Kidney capillary endothelial cell (primary cell): ENCODE measurements at places on chromosomes 6 and 20.

GRCh38 chr6:124535299-124535698, 426.9 kb upstream of the RNF217 start:
- DNase-seq: no peak

- DNase-seq: no peak
Measured at GRCh38 chr20:53565254-53565653, 28.4 kb downstream of the ZNF217 start.

GRCh38 chr6:14226051-14226660, 108.6 kb downstream of the CD83 start:
- no peak for DNase-seq

DNA sequence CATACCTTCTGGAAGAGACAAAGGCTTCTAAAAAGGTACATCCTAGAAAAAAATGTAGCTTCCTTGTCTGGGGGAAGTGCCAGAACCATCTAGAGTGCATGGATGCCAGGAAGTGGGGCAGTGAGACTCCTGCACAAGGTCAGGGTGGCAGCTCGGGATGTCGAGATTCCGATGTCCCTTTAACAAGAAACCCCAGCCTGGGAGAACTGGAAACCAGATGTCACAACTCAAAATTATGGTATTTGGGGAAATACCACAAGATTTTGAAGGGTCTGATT, 168.4 kb downstream of the ZDHHC14 start:
- no peak for DNase-seq

- no peak for DNase-seq
Measured at GRCh38 chr20:5696011-5696559, 54.1 kb upstream of the SHLD1 start.

GRCh38 chr6:2962004-2962403, 9.4 kb downstream of the SERPINB6 start:
- no peak for DNase-seq

DNA sequence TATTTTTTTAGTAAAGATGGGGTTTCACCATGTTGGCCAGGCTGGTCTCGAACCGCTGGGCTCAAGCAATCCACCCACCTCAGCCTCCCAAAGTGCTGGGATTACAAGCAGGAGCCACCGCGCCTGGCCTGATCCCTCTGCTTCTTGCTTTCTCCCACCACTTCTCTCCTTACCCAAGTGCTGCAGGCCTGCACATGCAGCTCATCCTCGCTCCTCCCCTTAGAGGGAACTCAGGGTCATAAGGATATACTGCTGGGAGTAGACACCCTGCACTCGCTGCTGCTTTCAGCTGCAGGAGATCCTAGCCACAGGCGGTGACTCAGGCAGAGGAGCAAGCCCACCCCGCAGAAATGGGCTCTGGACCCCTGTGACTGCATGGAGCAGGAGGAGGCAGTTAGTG, 40.0 kb upstream of the FANCE start:
- DNase-seq: no peak
